Stimulated activated naive CD8-positive, alpha-beta T cell treated with anti-CD3 and anti-CD28 coated beads, Interleukin-15, Interleukin-2, amounts not matched to agents 100 U/mL and 50 U/mL, for 24 hours (primary cell): ENCODE measurements at places on chromosomes 2 and 18.

- DNase-seq, result no peak
Observed at GRCh38 chr18:59455728-59456276, 96.7 kb upstream of the LMAN1 start.

DNA sequence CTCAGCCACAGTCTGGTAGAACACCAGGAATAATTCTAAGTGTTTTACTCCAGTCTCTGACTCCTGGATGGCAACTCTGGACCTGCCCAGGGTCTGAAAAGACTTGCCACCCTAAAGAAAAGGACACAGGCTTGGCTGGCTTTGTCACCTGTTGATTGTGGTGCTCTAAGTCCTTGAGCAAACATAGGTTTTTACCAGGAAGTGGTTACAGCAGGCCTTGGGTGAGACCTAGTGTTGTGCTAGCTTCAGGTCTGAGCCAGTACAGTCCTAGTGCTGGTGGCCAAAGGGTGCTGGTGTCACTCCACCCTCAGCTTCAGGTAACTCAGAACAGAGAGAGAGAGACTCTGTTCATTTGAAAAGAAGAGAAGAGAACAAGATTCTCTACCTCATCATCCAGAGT, 1239.4 kb upstream of the CRIM1 start:
- DNase-seq, result no peak

GRCh38 chr2:234621120-234621519, 124.2 kb upstream of the ARL4C start:
- no peak for DNase-seq

- DNase-seq, result no peak
Observed at GRCh38 chr2:172072706-172073105, 12.6 kb upstream of the DLX1 start.

DNA sequence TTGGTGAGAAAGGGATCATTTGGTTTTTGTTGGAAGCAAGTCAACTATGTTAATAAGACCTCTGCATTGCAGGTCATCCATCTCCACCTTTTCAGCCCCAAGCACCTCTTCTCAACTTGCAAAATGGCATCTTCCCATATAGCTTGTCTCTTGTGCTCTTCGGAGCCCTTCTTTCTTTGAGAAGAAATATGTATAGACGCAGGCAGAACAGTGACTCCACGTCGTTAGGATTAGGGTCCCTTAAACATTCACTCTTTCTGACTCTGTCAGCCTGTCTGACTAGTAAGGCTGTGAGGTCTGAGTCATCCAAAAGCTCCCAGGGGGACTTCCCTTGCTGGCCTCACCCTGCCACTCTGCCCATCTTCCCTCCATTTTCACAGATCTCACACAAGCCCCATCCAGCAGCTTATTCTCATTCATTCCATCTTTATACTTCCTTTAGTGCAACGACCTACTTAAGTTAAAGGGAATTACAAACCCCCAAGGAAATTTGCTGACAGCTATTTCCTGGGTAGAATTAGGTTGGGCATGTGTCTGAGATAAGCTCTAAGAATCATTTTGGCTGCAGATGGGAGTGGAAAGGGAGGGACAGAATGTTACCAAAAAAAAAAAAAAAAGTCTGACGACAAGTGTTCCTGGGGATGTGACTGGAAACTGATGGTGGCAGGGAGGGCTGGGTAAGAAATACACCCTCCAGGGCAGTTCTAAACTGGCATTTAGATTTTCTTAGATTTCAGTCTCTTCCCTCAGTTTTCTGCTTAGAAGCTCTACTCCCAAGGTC, 37.7 kb upstream of the MEX3C start:
- DNase-seq, result peak; percentile 59

- no peak for DNase-seq
Observed at GRCh38 chr2:1620081-1620480, 124.2 kb downstream of the PXDN start.

DNA sequence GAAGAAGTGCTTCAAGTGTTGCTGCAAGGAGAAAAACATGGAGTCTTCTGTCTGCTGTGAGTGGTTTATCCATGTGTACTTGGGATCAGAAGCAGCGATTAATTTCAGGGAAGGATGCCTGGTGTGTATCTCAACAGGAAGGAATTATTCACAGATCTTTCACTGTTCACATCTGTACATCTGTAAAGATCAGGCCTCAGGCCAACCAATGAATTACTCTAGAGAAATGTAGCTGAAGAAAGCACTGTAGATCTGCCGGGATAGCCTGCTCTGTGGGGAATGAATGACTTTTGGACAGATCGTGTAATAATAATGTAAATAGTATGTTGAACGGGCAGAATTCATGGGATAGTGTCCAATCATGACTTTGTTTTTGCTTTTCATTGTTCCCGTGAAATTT, 54.0 kb upstream of the SPP2 start:
- DNase-seq, result no peak

- DNase-seq, result peak; percentile 46
Observed at GRCh38 chr2:105806996-105807395, 62.3 kb downstream of the NCK2 start.

GRCh38 chr18:33641141-33641540, 63.1 kb downstream of the ASXL3 start:
- no peak for DNase-seq

DNA sequence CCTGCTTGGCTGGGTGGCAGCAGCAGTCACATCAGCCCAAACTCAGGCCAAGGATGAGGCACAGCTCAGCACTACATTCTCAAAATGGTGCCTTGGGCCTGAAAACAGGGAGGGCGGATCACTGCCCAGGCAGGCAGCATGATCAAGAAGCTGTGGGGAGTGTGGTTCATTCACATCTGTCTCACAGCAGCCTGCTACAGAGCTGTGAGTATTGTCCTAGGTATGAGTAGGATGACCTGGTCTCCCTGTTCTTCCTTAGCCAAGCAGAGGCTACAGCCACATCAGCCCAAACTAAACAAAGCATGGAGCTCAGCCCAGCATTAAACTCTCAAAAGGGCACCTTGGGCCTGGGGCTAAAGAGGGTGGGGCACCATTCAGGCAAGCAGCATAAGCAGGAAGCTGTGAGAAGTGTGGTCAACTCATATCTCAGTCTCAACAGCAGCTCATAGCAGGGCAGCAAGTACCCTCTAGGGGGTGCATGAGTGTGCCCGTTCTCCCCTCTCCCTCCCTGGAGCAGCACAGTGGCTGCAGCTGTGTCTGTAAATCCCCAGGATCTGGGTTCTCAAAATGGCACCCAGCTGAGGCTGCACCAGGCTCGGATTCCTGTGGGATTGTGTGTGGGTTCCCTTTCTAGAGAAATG, 139.6 kb downstream of the TRABD2A start:
- DNase-seq, result peak; percentile 44

DNA sequence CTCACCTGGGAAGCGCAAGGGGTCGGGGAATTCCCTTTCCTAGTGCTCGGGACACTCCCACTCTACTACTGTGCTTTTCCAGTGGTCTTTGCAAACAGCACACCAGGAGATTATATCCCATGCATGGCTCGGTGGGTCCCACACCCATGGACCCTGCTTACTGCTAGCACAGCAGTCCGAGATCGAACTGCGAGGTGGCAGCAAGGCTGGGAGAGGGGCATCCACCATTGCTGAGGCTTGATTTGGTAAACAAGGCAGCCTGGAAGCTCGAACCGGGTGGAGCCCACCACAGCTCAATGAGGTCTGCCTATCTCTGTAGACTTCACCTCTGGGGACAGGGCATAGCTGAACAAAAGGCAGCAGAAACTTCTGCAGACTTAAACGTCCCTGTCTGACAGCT, 64.7 kb upstream of the CRACDL start:
- DNase-seq, result no peak

GRCh38 chr2:124309563-124310138, 284.6 kb downstream of the CNTNAP5 start:
- no peak for DNase-seq

- DNase-seq, result peak; percentile 36
Observed at GRCh38 chr2:172179045-172179701, 76.5 kb upstream of the DLX2 start.

DNA sequence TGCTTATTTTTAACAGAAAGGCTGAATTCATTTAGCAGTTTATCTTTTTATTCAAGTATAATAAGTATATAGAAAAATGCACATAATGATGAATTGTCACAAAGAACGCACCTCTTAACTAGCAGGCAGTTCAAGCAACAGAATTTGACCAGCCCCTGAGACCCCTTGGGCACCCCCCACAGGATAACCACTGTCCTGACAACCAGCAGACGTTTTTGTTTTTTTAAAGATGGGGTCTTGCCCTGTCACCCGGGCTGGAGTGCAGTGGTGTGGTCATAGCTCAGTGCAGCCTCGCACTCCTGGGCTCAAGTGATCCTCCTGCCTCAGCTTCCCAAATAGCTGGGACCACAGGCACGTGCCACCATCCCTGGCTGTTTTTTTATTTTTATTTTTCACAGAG, 14.0 kb downstream of the PRELID3A start:
- DNase-seq, result no peak

GRCh38 chr2:50476174-50476573, 555.8 kb downstream of the NRXN1 start:
- no peak for DNase-seq

GRCh38 chr2:164044622-164045021, 308.8 kb upstream of the FIGN start:
- DNase-seq, result no peak

DNA sequence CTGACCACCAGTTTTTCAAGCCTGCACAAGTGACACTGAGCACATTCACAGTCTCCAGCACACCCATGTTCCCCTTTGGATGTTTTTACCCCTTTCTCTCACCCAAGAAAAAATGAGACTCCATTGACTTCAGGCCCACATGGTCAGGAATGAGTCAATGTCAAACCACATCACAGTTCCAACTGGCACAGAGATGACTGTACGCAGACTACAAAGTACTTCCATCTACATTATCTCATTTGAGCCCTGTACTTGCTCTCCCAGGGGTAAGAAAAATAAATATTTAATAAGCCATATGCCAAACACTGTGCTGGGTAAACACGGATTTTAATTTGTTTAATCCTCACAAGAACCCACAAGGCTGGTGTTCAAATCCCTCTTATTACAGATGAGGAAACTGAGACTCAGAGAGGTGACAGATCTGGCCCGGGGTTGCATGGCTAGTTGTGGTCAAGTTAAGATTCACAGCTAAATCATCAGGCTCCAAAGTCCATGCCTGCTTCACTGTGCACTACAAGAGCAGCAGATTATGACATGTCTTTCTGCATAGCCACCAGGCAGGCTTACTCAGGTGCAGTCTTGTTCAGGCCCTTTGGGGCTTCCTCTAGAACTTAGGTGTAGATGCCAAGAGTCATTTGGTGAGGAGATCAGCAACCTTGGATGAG, 106.1 kb downstream of the TXNL1 start:
- peak; percentile 10 for DNase-seq

DNA sequence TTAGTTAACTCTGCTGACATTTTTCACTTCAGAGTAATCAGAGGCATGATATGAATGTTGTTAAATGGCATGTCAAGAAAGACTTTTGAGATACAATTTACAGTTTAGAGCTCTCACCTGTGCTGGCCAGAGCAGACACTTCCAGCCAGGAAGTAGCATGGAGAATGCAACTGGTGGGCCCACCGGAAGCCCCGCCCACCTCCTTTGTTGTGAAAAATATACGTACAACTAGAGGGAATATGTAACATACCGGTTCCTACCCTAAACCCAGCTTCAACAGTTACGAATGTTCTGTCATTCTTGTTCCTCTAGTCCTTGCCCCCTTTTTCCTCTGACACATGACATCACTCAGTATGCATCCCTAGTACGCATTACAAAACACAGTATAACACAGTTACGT, 70.2 kb upstream of the ITM2C start:
- DNase-seq, result peak; percentile 41

- peak; percentile 44 for DNase-seq
Observed at GRCh38 chr2:6864923-6865345, 773 bp downstream of the CMPK2 start.

GRCh38 chr2:237341872-237342271, 72.1 kb downstream of the COL6A3 start:
- no peak for DNase-seq

- DNase-seq, result no peak
Observed at GRCh38 chr2:10271509-10271908, 31.2 kb upstream of the HPCAL1 start.

- no peak for DNase-seq
Observed at GRCh38 chr2:64727013-64727767, 73.5 kb upstream of the SERTAD2 start.

DNA sequence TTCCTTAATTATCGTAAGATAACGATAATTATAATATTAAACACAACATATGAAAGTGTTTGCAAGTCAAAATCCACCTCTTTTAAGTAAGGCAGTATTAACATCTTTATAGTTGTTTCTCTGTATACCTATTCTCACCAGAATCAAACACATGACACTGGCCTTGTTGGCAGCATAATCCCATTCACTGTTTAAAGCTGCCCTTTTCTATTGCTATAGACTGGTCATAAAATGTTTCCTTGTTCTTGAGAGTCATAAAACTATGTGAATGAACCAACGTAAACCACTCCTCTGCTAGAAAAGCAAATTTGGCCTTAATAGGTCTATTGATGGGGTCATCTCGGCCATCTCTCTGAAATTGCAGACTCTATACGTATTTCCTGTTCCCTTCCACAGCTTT, 293.1 kb downstream of the SLC8A1 start:
- no peak for DNase-seq

DNA sequence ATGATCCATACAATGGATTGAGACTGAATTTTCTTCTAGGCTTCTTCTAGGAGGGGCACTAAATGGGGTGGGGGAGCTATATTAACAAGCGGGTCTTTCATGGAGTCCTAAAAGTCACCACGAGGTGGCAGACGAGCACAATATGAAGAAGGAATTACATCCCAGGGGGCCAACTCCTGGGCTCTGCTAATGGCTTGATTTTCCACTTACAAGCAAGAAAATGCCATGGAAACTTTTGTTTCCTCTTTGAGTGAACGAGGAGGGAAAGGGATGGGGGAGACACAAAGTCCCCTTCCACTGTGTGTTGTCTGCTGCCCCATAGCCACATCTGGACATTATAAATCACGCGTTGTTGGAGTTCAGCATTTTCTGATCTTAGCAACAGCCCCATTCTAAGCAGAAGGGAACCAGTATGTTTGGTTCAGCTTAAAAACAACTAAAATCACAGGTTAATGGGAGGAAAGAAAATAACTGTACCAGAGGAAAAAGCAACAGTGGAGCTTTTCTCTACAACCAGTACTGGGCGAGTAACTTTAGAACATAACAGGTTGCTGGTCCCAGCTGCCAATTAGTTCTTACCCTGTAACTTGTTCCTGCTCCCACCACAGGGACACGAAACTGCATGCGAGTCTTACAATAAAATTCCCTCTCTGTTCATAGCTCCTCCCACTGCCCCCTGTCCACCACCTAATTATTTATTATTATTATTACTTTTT, 285.0 kb upstream of the PARD3B start:
- DNase-seq, result peak; percentile 55

- no peak for DNase-seq
Observed at GRCh38 chr2:10530607-10531239, 82.6 kb upstream of the ODC1 start.
